HS-5 (cell line): ENCODE measurements at places on chromosomes 2 and 18.

DNA sequence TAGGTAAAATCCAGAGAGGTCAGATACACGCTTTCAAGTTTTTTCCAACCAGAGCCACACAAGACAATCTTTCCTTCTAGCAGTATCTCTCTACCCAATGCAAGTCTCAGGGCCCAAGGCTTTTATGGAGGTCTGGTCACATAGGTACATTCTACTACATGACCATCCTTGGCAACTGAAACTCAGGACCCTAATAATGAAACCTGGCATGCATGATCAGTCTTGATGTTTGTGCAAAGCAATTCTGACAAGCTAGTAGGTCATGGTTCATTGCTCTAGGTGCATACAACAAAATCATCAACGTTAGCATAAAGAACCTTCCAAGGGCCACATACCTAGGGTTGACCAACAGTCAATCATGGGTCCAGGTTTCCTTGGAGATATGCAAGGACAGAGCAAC lies 33.2 kb upstream of the CCDC88A start:
- no peak for DNase-seq

DNA sequence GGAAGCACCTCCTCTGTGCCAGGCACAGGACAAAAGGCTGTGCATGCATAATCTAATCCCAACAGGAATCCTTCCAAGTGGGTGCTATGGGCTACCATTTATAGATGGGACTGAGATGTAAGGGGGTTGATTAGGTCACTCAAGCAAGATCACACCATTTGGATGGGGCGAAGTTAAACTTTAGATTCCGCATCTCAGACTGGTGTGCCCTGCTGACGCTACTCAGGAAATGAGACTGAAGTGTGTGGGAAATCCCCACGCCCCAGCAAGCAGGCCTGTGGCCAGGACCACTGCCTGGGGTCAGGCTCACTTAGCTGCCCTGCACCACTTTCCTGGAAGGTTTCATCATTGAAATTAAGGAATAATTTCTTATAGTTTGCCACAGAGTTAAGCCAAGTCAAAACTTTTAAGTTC lies 70.5 kb upstream of the PPP1CB start:
- DNase-seq, result no peak

GRCh38 chr2:218074031-218074430 lies 5.0 kb downstream of the RUFY4 start:
- DNase-seq, result no peak

DNA sequence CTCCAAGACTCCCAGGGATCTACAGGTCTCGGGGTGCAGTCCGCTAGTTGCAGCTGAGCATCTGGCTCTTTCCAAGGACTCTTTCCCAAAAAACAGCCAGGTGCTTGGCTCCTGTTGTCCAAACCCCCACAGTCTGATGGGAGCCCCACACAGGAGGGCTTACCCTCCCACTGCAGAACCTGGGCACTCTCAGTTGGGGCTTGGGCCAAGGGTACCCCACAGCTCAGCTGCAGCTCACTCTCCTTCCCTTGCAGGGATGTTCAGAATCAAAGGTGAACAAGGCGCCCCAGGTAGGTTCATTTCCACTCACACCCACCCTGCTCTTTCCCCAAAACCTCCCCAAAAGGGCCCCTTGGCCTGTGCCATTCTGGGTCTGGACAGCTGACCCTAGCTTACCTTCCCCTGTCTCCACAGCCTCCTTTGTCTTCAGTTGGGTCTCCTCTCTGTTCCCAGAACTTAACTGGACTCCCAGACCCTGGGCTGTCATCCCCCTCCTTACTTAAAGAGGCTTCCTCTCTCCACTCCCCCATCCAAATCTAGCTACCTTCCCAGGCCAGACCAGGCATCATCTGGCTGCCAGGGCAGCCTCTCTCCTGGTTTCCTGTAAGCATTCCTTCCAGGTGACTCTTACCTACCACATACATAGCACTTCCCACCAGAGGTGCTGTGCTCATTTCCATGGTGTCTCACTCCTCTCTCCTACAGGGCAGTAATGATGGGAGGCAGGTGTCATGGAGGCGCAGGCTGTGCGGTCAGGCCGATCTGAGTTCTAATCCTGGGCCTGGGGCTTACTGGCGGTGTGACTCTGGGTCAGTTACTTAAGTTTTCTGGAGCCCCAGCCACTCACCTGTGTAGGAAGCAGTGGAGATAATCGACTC lies 29.5 kb downstream of the MARCO start:
- no peak for DNase-seq
